Activated CD4-positive, alpha-beta T cell treated with anti-CD3 and anti-CD28 coated beads, Interleukin-2, Interleukin-6, amounts not matched to agents 100 ng/mL and 50 ng/mL, durations not matched to agents 16 hours and 8 hours (primary cell): ENCODE measurements at places on chromosomes 5 and 9.

GRCh38 chr5:2281446-2281845 lies 398.7 kb upstream of the IRX4 start:
- DNase-seq, result no peak

- no peak for DNase-seq
Measured at GRCh38 chr5:138330813-138331448, 673 bp downstream of the CDC25C start.

DNA sequence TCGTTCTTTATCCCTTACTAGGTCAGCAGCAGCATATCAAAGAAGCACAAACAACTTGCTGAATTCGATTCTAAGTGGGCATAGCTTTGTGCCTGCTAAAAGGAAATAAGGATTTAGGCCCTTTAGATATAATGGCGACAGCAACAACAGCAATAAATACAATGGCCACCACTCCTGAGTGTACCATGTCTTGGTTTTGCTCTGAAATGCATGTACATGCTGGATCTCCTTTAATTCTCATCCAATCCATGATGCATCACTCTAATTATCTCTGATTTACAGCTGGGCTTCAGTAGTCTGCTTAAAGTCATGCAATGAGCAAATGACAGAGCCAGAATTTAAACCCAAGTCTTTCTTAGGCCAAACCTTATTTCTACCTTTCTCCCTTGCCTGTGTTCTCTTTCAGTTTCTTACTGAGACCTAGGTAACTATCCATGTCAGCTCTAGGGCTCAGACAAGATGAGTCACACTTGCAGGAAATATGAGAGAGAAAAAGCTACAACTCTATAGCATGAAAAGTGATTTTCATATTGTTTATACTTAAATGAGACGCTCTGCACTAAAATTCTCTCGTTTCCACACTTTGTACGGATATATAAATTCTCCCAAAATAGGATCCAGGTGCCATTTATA lies 111.8 kb downstream of the HMHB1 start:
- peak; percentile 29 for DNase-seq

- no peak for DNase-seq
Measured at GRCh38 chr5:75716715-75717081, 539 bp downstream of the POC5 start.

GRCh38 chr9:87039809-87040392 lies 92.6 kb upstream of the GAS1 start:
- DNase-seq, result peak; percentile 3

- DNase-seq, result no peak
Measured at GRCh38 chr5:51439232-51439631, 56.0 kb downstream of the ISL1 start.

- no peak for DNase-seq
Measured at GRCh38 chr5:42876375-42876844, 64.7 kb upstream of the SELENOP start.

- no peak for DNase-seq
Measured at GRCh38 chr9:33265211-33265865, 489 bp downstream of the CHMP5 start.

- no peak for DNase-seq
Measured at GRCh38 chr5:178357121-178357521, 124.5 kb upstream of the PHYKPL start.

GRCh38 chr9:117121316-117121715 lies 293.5 kb downstream of the ASTN2 start:
- DNase-seq, result no peak
